Stimulated activated CD4-positive, alpha-beta T cell treated with anti-CD3 and anti-CD28 coated beads, TNF-alpha, amount 100 ng/mL, for 24 hours (primary cell): ENCODE measurements at places on chromosomes 3 and 15.

DNA sequence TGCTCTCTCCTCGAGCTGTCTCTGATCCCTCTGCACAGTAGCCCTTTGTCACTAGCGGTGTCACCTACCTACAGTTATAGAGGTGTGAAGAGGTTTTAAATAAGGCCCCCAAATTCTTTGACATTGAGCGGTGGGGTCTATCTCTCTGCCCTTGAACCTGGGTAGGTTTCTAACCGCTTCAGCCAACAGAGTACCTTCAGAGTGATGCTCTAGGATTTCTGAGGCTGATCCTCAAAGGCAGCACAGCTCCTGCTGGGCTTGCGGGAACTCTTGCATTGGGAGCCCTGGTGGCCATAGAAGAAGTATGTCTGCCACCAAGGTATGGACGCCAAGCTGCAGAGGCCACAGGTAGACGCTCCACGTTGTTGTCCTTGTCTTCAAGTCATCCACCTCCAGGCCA, 35.7 kb downstream of the ADAMTS17 start:
- DNase-seq = no peak

DNA sequence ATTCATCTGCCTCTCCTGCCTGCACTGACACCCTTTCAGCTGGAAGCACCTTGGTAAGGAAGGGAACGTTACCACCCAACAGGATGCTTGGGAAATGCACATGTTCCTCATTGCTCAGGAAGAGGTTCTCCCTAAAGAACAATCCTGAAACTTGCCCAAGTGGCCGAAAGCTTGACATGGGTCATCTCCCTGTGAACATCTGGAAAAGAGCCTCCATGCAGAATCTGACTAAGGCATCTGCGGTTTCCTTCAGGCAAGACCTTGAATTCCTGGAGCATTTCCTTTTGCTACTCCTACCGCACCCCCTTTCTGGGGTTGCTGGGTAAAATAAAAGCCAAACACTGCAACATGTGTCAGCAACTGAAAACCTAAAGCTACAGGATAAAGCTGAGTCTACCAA, 68.7 kb upstream of the SNRK start:
- no peak for DNase-seq

- DNase-seq = no peak
These were observed 12.1 kb downstream of the WNT7A start for GRCh38 chr3:13867732-13868131.

- DNase-seq = no peak
These were observed 53.7 kb downstream of the DHX30 start for GRCh38 chr3:47856669-47857068.

DNA sequence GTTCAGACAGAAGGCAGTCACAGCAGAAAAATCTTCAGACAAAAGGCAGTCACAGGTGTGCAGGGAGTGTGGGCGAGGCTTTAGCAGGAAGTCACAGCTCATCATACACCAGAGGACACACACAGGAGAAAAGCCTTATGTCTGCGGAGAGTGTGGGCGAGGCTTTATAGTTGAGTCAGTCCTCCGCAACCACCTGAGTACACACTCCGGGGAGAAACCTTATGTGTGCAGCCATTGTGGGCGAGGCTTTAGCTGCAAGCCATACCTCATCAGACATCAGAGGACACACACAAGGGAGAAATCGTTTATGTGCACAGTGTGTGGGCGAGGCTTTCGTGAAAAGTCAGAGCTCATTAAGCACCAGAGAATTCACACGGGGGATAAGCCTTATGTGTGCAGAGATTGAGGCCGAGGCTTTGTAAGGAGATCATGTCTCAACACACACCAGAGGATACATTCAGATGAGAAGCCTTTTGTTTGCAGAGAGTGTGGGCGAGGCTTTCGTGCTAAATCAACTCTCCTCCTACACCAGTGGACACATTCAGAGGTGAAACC, 27.6 kb downstream of the ZNF589 start:
- peak; percentile 80 for DNase-seq

- DNase-seq = no peak
These were observed 419.1 kb upstream of the ARHGEF26 start for GRCh38 chr3:153702106-153702505.

DNA sequence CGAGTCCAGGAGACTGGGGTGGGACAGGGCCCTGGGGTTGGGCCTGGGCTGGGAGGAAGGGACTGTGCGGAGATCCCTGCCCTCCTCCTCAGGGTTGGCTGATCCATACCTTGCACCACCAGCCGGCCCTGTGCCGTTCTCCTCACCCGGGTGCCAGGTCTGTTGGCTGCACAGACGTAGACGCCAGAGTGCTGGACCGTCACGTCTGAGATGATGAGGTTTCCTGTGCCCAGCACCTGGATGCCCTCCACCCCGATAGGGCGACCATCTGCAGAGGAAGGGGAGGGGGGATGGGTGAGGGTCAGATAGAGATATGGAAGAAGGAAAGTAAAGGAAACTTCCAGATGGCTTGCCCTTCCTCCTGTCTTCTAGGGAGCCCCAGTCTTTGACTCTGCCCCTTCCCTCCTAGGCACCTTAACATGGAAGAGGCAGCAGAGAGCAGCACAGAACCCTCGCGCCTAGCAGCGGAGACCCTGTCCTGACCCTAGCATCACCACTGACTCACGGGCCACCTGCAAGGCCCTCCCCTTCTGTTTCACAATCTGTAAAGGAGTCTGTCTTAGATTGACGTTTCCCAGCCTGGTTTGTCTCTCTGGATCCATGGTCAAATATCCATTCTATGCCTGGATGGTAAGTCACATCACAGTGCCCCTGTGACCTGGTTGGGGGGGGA, 28.8 kb downstream of the RNU5B-1 start:
- DNase-seq = no peak

DNA sequence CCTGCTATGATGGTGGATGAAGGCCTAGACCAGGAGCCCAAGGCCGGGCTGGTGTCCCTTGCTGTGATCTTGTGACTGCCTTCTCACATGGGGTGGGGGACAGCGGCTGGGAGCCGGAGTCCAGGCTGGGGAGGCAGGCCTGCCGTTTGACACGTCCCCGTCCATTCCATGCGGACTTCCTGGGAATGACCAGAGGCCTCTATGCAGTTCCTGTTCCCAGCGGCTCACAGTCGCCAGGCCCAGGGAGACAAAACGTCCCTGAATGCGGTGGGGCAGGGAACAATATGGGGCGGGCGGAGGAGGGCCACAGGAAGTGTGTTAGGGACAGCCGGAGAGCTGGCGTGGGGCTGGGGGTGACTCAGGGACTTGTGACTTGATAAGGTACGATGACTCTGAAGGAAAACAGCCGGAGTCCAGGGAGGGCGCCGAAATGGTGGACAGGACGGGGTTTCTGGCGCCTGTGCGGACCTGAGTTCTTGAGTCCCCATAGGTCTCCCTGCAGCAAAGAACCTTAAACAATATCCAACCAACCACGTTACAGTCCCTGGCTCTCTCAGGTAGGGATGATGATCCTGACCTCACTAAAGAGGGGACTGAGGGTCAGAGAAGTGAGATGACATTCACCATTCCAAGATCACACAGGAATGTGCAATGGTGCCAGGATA, 40.5 kb upstream of the SMAD6 start:
- no peak for DNase-seq

DNA sequence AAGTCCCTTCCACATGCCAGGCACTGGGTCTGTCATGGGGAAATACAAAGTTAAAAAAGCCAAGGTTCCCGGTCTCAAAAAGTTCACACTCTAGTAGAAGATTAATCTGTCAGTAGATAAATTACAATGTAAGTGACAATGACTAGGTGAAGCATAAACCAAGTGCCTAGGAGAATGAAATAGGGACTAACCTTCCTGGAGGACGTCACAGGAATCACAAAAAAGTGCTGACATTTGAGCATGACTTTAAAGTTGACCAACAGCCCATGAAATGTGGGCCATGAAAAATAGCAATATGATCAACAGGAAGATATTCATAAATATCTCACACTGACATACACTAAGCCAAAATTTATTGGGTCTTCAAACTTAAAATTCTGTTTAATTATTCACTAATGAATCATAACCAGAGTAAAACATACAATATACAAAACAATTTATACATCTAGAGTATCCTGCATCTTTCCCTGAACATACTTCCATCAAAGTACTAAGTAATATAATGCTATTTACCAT, 20.0 kb downstream of the COPS2 start:
- DNase-seq = no peak

GRCh38 chr3:64599651-64600050, 88.1 kb downstream of the ADAMTS9 start:
- DNase-seq = no peak

- DNase-seq = no peak
These were observed 365.5 kb downstream of the GBE1 start for GRCh38 chr3:81395739-81396513.

DNA sequence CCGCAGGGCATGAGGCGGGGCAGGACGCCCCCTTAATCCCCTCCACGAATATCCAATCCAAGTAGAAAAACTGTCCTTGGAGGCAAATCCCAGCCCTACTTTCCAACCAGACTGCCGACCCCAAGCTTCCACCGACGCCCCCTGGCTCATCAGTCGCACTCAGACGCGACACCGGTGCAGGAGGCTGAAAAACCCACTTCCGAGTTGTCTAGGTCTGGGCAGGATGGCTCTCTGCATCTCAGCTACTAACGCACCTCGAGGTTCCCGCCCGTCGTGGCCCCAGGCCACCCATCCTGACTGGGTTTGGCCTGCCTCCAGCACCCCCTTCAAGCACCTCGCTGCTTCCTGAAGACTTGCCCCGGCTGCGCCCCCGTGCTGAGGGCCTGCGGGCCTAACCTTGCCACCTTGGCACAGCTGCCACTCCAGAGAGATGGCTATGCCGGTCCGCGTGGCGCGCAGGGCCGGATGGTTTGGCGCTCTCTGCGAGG, 15.5 kb downstream of the RGMA start:
- no peak for DNase-seq
